ENCODE measurements at places on chromosomes 2 and 18.

GRCh38 chr2:24568551-24568950 is 77.5 kb downstream of the NCOA1 start:
- no peak for DNase-seq

DNA sequence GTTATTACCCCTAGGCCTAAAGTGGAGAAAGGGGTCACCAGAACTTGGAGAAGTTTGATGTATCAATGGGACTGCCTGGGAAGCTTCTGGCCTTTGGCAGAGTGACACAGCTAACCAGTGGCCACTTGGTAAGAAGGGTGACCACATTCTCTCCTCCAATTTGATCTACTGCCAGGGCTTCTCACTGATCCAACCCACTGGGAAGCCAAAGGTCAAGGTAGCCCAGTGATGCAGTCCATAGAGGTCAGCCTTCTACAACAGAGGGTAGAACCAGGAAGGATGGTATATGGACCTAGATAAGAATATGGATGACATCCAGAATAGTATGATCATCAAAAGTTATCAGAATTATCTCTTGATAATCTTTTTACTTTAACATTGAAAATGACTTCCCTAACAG is 493.6 kb downstream of the NYAP2 start:
- DNase-seq, result no peak

- DNase-seq, result no peak
These were observed 68.2 kb upstream of the CXCR4 start for GRCh38 chr2:136185981-136186776.

- peak; percentile 77 for DNase-seq
These were observed 20.3 kb upstream of the RBBP8 start for GRCh38 chr18:22912835-22913234.

- peak; percentile 50 for DNase-seq
These were observed 37.2 kb upstream of the SLC8A1 start for GRCh38 chr2:40488927-40489677.

DNA sequence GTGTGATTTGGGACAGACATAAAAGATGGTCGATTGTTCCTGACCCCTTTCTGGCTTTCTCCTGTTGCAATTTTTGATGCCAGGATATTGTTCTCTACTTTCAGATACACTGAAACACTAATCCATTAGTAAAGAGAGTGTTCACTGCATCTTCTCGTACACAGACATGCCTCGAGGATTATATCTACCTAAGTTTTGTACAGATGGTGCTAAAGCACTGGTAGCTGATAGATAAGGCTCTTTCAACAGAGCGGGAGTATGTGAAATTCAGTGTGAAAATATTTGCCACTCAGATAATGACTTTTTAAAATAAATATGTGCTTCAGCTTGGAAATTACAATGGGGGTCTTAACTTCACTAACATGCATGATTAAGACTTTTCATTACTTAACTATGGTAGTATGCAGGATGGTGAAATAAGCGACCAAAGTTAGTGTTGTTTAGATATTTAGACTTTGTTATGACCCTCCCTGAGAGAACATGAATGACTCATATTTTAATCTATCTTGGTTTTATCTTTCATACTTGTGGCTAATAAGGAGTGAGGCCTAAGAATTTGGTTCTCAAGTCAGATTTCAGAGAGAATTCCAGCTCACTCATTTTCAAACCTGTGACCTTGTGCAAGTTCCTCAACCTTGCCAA is 474.9 kb downstream of the NRXN1 start:
- peak; percentile 73 for DNase-seq

DNA sequence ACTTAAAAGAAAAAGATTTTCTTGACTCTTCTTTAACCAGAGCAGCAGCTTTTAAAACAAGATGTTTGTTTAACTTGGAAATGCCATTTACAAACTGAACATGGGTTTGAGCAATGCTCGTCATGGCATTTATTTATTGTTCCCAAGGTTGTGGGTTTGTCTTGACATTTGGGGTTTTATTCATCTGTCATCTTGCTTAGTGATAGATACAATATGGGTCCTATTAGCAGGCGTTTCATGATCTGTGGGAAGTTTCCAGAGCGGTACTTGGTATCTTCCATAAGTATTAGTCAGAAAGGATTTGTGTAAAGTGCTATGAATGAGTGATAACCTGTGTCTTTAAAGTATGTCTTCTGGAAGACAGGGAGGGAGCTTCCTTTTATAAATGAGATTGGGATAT is 29.9 kb upstream of the MGAT5 start:
- DNase-seq, result peak; percentile 56

GRCh38 chr18:45245091-45245511 is 370.2 kb upstream of the SLC14A2 start:
- DNase-seq, result peak; percentile 79

DNA sequence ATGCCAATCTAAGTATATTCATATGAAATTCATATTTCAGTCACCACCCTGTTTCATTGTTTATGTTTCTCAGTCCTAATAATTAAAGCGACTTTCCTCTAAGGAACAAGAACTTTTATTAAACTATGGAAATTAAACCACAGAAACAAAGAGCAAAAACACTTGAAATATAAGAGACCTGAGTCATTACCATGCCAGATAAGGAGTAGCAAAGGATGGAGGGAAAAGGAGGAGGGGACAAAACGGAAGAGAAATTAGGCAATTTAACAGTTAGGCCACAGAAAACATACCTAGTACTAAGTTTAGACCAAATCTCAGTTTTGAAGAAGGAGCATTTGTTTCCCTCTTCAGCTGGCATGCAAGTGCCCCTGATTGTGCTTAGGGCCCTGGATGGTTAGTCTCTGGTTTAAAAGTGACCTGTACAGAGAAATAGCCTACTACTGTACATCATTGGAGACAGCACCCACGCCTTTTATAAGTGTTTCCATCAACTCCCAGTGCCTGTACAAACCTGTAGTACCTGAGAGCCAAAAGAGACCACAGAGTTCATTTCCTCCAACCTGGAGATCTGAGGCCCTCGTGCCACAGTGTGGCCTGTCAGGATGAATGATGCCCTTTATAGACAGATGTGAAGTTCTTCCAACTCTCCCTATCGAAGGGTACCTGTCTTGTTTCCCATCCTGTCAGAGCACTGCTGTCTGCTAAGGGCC is 74.5 kb downstream of the SPATS2L start:
- DNase-seq, result peak; percentile 78
